HFFc6 (cell line): ENCODE measurements at places on chromosomes 1 and 21. TPM values are rescaled to one million over a fixed set of nuclear protein-coding genes. Genes with fewer than 3 reads are reported as not detected.

- no peaks in the 10 kb centered on the region for H3K4me1 ChIP-seq
- H3K36me3 ChIP-seq = no peaks in the 10 kb centered on the region
- H3K27me3 ChIP-seq = no peaks in the 10 kb centered on the region
- DNase-seq = no peak
- no peak overlapping the region for H3K27ac ChIP-seq
- H3K4me3 ChIP-seq = no peak overlapping the region
Measured at GRCh38 chr1:228318823-228319241, 87.8 kb downstream of the TRIM11 start.

GRCh38 chr1:219990782-219991510, 55.4 kb downstream of the EPRS1 start:
- no peak overlapping the region for H3K4me3 ChIP-seq
- DNase-seq = peak; percentile 48
- no peak overlapping the region for H3K27ac ChIP-seq
- H3K36me3 ChIP-seq = peaks cover 18% of the 10 kb centered on the region

GRCh38 chr21:38468989-38469388, 29.3 kb downstream of the ERG start:
- no peak overlapping the region for H3K4me3 ChIP-seq
- no peak overlapping the region for H3K27ac ChIP-seq
- no peaks in the 10 kb centered on the region for H3K36me3 ChIP-seq
- H3K27me3 ChIP-seq = peaks cover 4% of the 10 kb centered on the region
- no peaks in the 10 kb centered on the region for H3K4me1 ChIP-seq

DNA sequence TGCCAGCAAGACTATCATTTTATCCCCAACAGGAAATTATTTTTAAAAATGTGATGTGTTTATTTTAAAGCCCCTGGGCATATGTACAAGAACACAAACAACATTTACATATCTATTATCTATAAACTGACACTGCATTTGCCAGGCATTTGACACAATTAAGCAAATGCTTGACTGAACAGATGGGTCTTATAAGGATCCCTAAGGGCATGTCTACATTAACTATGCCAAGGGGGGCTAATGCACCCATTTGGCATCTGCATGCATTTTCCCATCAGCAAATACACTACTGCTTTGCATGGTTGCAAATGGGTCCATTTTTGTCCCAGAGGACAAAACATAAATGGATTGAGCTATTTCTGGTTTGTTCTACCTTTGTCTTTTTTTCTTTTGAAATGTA, 884.8 kb upstream of the B3GALT2 start:
- no peaks in the 10 kb centered on the region for H3K27me3 ChIP-seq
- no peak overlapping the region for H3K4me3 ChIP-seq
- H3K36me3 ChIP-seq = no peaks in the 10 kb centered on the region
- peaks cover 15% of the 10 kb centered on the region for H3K4me1 ChIP-seq
- no peak overlapping the region for H3K27ac ChIP-seq

GRCh38 chr1:166974647-166975345, 544 bp downstream of the ILDR2 start:
- H3K4me1 ChIP-seq = peaks cover 7% of the 10 kb centered on the region
- peak overlapping the region; percentile 75 for H3K4me3 ChIP-seq
- no peaks in the 10 kb centered on the region for H3K36me3 ChIP-seq
- H3K27me3 ChIP-seq = peaks cover 47% of the 10 kb centered on the region
- no peak overlapping the region for H3K27ac ChIP-seq

Gene LHX8
- not detected in 3 replicates for total RNA-seq

Gene TMEM201
- total RNA-seq = 10.4 to 15.4 TPM (median 12.0 TPM) in 3 replicates

GRCh38 chr1:81165963-81166362, 634.8 kb upstream of the ADGRL2 start:
- H3K4me1 ChIP-seq = peaks cover 14% of the 10 kb centered on the region
- no peak overlapping the region for H3K27ac ChIP-seq
- no peaks in the 10 kb centered on the region for H3K27me3 ChIP-seq
- no peak for DNase-seq

GRCh38 chr1:13901039-13901438, 201.1 kb downstream of the PRDM2 start:
- no peak overlapping the region for H3K4me3 ChIP-seq
- no peak overlapping the region for H3K27ac ChIP-seq
- no peaks in the 10 kb centered on the region for H3K4me1 ChIP-seq
- DNase-seq = no peak
- H3K36me3 ChIP-seq = no peaks in the 10 kb centered on the region
